Type B pancreatic cell (in vitro differentiated cells): ENCODE measurements at places on chromosomes 13 and 19. TPM values are rescaled to one million over a fixed set of nuclear protein-coding genes. Genes with fewer than 3 reads are reported as not detected.

GRCh38 chr19:16435999-16436650, 35.6 kb downstream of the EPS15L1 start:
- peaks cover 16% of the 10 kb centered on the region for H3K36me3 ChIP-seq
- no peak overlapping the region for H3K27ac ChIP-seq
- H3K4me1 ChIP-seq, result no peaks in the 10 kb centered on the region
- no peak overlapping the region for H3K4me3 ChIP-seq
- DNase-seq, result no peak
- no peaks in the 10 kb centered on the region for H3K27me3 ChIP-seq

GRCh38 chr13:100235311-100235901, 146.5 kb downstream of the PCCA start:
- H3K36me3 ChIP-seq, result peaks cover 4% of the 10 kb centered on the region
- H3K4me1 ChIP-seq, result peaks cover 18% of the 10 kb centered on the region
- H3K27ac ChIP-seq, result no peak overlapping the region
- H3K4me3 ChIP-seq, result peak overlapping the region; percentile 42
- no peak for DNase-seq
- H3K27me3 ChIP-seq, result no peaks in the 10 kb centered on the region

GRCh38 chr13:21039097-21039800, 22.1 kb downstream of the LATS2 start:
- no peaks in the 10 kb centered on the region for H3K27me3 ChIP-seq
- no peak overlapping the region for H3K27ac ChIP-seq
- H3K36me3 ChIP-seq, result peaks cover 29% of the 10 kb centered on the region
- DNase-seq, result no peak
- H3K4me3 ChIP-seq, result no peak overlapping the region

Gene SPRY2
- 48.3 and 48.7 TPM in 2 replicates for total RNA-seq

Gene TIMM50
- 63.6 and 82.2 TPM in 2 replicates for total RNA-seq

GRCh38 chr19:31261019-31261602, 88.1 kb downstream of the TSHZ3 start:
- peak; percentile 31 for DNase-seq
- H3K4me1 ChIP-seq, result peaks cover 18% of the 10 kb centered on the region
- H3K36me3 ChIP-seq, result no peaks in the 10 kb centered on the region
- peaks cover 20% of the 10 kb centered on the region for H3K27me3 ChIP-seq

- no peak overlapping the region for H3K4me3 ChIP-seq
- no peak for DNase-seq
- peaks cover 20% of the 10 kb centered on the region for H3K4me1 ChIP-seq
- peaks cover 15% of the 10 kb centered on the region for H3K27me3 ChIP-seq
- H3K27ac ChIP-seq, result no peak overlapping the region
These were observed 201.0 kb upstream of the RXFP2 start for GRCh38 chr13:31538067-31539042.

GRCh38 chr19:47663435-47663910, 49.7 kb upstream of the EHD2 start:
- no peak for DNase-seq
- peak overlapping the region; percentile 90 for H3K27ac ChIP-seq
- H3K27me3 ChIP-seq, result no peaks in the 10 kb centered on the region
- H3K36me3 ChIP-seq, result peaks cover 10% of the 10 kb centered on the region
- peaks cover 33% of the 10 kb centered on the region for H3K4me1 ChIP-seq

GRCh38 chr19:7628589-7629311, 595 bp downstream of the XAB2 start:
- no peaks in the 10 kb centered on the region for H3K27me3 ChIP-seq
- H3K27ac ChIP-seq, result peak overlapping the region; percentile 99
- peaks cover 8% of the 10 kb centered on the region for H3K36me3 ChIP-seq
- DNase-seq, result no peak
- H3K4me3 ChIP-seq, result peak overlapping the region; percentile 100

GRCh38 chr19:33831825-33832224, 35.2 kb downstream of the KCTD15 start:
- H3K27ac ChIP-seq, result no peak overlapping the region
- DNase-seq, result peak; percentile 48
- no peaks in the 10 kb centered on the region for H3K36me3 ChIP-seq
- peaks cover 10% of the 10 kb centered on the region for H3K27me3 ChIP-seq

DNA sequence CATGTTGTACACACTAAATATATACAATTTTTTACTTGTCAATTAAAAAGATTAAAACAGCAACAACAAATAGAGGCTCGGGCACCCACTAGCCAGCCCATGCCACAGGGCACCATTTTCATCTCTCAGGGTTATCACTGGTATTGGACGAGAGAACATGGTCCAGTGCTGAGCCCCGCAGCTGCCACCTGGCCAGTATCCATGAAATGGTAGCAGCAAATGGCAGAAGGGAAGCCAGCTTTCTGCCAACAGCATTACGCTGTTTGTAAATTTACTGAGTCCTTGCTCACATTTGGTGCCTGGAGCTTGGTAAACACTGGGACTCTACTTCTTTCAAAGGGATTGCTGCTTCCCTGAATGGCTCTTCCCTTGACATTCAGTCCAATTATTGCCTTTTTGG, 87.9 kb upstream of the WASF3 start:
- no peak overlapping the region for H3K4me3 ChIP-seq
- peaks cover 7% of the 10 kb centered on the region for H3K4me1 ChIP-seq
- H3K27me3 ChIP-seq, result peaks cover under 1% of the 10 kb centered on the region
- H3K27ac ChIP-seq, result no peak overlapping the region
- DNase-seq, result no peak
